ENCODE measurements at places on chromosomes 5 and 9.
A peak's percentile ranks its signal among the peaks of the same experiment; 100 is the strongest.

DNA sequence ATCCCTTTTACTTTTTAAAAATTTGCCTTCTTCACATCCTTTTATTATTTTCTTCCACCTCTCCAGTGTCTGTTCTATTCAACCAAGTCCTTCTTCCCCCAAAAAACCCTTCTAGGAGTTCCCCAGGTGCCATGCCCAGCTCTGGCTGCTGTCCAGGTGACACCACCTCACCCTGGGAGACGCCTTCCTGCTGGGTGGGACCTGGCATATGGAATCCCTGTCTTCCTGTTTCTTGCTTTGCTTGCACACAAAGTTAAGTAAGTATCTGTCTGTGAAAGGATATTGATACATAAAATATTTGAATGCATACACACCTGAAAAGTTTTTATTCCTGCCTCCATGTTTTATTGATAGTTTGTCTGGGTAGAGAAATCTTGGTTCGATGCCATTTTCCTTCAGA lies 23.1 kb upstream of the MED10 start:
- DNase-seq, result no peak

DNA sequence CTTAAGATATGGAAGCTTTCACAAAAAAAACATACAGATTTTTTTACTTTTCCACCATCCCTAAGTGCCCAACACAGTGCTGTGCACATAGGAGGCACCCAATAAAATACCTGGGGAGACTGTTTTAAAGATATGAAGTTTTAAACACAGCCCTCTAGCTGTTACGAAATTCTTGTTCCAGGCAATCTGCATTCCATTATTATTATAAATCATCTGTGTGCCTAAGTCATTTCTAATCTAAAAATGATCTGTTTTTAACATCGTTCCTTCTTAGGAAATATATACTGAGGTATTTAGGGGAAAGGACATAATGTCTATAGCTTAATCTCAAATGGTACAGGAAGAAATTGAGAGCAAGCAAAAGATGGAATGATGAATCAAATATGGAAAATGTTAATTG lies 32.7 kb upstream of the ISCA1 start:
- DNase-seq, result no peak

GRCh38 chr9:137218754-137219271 lies 3.2 kb downstream of the RNF208 start:
- no peak for DNase-seq

GRCh38 chr9:134365791-134366222 lies 39.6 kb downstream of the RXRA start:
- no peak for DNase-seq

- no peak for DNase-seq
Observed at GRCh38 chr9:1008216-1008615, 31.8 kb downstream of the DMRT3 start.

DNA sequence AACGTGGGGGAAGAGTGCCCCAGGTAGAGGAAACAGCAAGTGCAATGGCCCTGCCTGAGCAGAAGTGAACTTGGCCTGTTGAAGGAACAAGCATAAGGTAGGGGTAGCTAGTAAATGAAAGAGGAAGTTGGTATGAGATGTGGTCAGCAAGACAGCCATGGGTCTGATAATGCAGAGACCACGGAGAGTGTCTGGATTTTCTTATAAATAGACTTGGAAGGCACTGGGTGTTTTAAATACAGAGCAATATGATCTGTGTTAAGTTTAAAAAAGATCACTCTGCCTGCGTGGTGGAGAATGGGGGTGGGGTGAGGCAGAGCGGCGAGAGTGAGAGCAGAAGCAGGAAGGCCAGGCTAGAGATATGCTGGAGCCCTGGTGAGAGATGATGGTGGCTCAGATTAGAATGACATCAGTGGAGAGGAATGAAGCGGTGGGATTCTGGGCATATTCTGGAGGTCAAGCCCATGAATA lies 4.2 kb downstream of the ADAM19 start:
- DNase-seq, result no peak

DNA sequence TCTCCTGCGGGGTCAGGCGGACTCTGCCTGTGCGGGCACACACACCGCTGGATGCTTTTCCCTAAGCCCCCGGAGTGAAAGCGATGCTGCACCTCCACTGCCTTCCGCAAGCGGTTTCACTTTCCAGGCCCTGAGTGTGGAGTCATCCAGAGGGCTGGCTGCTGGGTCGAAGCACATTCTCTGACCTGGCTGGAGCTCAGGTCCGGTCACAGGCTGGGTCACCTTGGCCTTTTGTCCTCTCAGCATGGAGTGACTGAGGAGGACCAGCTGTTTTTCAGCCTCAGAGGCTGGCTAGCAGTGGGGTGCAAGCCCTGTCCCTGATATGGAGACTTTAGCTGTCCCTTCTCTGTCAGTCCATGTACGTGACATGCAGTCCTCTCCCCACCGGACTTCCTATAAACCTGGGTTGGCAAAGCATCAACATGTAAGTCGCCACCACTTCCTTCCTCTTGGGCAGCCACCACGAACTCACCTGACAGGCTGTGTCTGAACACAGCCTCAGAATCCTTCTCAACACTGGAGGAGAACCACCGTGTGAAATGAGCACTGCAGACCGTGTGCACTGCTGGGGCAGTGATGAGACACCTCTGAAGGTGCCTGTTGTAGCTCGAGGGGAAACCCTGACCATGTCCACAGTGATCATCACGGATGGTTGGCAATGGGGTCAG lies 51.3 kb downstream of the GADD45G start:
- DNase-seq, result no peak

DNA sequence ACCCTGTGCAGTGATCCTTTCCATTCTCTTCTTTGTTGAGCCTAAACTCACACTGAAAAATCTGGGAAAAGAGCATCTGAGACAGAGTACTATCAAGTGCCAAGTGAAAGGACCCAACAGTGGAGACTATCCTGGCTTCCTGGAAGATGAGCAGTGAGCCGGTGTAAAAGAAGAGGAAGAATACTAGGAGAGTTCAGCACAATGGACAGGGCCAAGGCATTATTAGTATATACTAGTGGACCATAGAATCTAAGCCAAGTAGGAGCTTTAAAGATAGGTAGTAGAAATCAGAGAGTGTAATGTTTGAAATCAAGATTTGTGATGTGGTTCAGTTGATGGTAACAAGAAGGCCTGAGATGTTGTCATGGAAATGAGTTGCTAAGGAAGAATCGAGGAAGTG lies 140.8 kb downstream of the CAMK4 start:
- DNase-seq, result no peak

GRCh38 chr9:136024696-136025316 lies 63.6 kb upstream of the UBAC1 start:
- DNase-seq, result no peak

DNA sequence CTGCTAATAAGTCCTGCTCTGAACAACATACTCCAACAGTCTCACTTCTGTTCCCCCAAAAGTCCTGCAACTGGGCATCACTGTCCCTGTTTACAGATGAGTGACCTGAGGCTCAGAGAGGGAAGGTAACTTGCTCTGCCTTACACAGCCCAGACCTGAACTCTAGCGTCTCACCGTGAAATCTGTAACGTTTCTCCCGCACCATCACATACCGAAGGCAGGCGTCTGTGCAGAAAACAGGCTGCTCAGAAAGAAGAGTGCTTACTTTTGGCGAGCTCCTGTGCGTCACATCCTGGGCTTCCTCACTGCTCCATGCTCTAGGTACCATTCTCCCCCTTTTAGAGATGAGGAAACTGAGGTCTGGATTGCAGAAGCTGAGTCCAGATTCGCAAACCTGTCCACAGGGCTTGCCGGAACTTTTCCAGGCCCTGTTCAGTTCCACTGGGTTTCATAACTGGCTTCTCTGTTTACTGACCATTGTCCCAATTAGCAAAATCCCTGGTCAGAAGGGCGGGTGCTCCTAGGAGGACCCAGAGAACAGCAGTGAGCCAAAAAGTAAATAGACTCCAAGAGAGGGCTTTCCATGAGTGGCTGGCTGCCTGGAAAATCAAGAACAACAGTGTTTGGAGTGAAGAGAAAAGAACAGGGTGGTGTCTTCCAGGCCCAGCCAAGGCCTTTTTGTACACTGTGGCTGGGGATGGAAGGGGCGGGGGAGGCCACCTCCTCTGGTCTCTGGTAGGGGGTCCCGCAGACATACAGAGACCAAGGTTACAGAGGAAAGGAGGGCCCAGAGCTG lies 27.1 kb downstream of the GSN start:
- no peak for DNase-seq

- no peak for DNase-seq
Observed at GRCh38 chr5:15650266-15650665, 150.3 kb downstream of the FBXL7 start.

DNA sequence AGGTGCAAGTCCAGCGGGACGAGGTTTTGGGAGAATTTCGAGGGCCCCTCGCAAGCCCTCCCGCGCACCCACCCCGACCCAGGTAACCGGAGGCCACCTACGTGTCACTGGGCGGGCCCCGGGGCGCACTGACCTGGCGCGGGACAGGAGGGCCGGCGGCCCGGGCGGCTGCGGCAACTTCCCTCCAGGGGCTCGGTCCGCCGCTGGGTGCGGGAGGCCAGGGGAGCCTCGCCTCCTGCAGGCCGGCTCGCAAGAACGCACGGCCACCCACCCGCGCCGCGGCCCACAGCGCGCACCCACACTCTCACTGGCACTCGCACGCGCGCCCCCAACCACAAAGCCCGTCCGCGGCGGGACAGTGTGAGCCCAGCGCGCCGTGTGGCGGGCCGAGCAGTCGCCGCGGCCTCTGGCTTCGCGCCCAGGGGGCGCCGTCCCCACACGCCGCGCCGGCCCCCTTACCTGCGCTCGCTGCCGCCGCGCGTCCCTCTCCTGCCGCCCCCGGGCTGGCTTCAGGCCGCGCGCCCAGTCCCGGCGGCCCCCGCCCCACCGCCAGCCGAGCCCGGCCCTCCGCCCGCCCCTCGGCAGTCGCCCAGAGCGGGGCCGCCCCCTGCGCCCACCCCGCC lies 451 bp downstream of the LPAR1 start:
- DNase-seq, result no peak

DNA sequence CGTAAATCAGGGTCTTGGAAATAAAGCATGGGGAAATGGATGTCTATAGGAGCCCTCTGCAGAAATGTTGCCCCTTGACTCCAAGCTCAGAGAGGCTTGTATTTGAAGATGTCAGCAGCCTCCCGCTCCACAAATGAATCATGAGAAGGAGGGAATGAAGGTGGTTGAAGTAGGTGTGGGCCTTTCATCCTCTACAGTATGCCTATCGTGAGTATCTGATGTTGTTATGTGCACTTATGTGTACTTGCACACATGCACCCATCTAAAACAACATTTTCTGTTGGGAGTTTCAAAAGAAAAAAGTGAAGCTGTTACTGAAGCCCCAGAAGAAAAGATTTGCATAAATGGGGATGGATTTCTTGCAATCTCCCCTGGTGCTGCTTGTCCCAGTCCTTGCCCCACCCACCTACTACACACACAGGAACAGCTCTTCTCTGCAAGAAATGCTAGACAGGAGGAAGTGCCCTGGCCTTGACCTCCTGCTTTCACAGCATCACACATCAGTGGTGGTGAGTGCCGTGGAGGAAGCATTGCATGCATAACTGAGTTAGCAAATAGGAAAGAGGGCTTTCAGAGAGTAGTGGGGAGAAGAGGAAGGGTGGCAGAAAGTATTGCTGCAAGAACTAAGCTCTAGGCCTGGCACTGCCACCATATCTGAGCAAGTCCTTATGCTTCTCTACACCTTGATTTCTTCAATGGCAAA lies 156.1 kb downstream of the SNX18 start:
- peak; percentile 4 for DNase-seq

- no peak for DNase-seq
Observed at GRCh38 chr5:138922494-138922893, 47.4 kb upstream of the LRRTM2 start.

DNA sequence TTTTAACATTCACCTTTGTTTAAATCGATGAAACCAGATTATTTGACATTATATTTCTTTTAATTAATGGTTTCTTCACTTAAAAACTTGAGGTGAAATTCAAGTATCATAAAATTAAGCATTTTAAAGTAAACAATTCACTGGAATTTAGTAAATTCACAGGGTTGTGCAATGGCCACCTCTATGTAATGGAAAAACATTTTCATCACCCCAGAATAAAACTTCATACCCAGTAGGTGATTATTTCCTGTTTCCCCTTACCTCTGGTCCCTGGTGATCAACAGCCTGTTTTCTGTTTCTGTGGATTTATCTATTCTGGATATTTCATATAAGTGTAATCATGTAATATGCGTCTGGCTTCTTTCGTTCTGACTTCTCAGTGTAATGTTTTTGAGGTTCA lies 27.2 kb downstream of the HSPA4 start:
- no peak for DNase-seq

DNA sequence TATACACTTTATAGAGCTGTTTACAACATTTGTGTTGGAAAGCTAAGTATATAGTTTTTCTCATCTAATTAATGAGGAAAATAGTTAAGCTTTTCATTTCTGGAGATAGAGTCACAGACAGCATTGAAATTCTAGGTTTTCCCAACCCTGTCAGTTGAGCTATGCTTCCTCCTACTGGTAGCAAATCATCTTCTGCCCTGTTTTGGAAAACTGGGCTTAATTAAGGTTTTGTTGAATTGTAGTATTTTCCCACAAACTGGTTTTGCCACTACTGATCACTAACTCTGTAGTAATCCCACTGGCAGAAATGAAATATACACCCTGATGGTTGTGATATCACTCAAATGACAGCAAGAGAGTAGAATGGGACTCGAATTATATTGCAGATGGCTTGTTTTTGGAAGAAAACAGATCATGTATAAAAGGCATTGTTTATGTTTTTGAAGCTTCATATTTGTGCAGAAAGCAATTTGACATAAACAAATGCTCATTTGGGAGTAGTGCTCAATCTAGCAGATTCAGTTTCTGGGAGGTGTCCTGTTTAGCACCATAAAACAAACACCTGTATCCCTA lies 46.6 kb downstream of the CD180 start:
- DNase-seq, result no peak

- no peak for DNase-seq
Observed at GRCh38 chr9:88802533-88802932, 188.7 kb upstream of the S1PR3 start.

DNA sequence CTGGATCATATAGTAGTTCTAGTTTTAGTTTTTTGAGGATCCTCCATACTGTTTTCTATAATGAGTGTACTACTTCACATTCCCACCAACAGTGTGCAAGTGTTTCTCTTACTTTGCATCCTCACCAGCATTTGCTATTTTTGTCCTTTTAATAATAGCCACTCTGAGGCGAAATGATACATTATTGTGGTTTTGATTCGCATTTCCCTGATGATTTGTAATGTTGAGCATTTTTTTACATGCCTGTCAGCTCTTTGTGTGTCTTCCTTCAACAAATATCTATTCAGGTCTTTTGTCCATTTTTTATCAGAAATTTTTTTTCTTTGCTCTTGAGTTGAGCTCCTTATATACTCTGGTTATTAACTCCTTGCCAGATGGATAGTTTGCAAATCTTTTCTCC lies 114.0 kb downstream of the ADAMTSL1 start:
- no peak for DNase-seq

DNA sequence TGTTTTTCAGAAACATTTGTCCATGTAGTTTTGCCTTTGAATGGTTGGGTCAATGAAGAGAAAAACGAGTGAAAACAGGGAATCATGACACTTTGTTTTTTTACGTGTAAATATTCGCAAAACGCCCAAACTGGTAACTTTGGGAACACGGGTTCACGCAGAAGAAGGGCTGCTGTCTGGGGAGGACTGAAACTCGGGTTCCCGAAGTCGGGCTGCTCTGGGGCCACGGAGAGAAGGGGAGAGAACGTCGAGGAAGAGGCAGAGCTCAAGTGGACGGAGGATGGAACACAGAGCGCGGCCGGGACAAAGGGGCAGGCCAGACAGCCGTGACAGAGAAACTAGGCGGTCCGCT lies 478 bp upstream of the SETD9 start:
- DNase-seq, result no peak

GRCh38 chr5:172315587-172316493 lies 32.3 kb upstream of the UBTD2 start:
- no peak for DNase-seq

- no peak for DNase-seq
Observed at GRCh38 chr5:168140241-168140640, 151.2 kb upstream of the WWC1 start.

- DNase-seq, result no peak
Observed at GRCh38 chr9:72150661-72151060, 1.4 kb downstream of the GDA start.
